ENCODE measurements at places on chromosomes 2 and 18.

GRCh38 chr18:43578706-43579105 is 301.4 kb upstream of the SYT4 start:
- DNase-seq: no peak

DNA sequence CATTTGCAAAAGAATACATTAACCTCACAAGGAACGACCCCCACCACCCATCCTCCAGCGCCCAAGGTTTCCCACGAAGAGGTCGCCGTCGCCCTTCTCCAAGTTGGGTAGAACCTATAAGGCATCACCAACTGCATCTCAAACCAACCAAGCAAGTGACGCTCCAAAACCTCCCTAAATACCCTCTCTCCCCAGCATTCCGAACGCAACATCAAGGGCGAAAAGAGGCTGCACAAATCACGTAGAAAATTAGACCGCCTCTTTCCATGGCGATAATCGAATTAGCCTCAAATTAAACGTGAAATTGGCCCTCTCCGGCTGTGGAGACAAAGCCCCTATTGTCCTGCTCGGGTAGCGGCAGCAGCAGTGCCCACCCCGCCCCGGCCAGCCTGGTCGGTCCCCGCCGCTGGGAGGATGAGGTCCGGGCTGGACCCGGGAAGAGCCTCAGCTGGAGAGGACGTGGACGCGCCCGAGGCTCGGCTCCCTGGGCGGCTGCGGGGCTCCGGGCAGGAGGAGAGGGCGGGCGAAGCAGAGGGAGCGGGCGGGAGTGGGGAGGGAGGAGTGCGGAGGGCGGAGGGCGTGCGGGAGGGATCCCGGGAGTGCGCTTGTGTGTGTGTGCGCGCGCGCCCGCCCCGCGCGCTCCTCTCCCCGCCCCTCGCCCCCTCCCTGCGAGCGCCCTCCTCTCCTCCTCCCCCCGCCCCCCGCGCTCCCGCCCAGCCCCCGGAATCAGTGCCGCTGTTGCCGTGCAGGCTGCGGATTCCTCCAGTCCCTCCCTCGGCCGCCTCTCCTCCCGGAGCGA is at the start of gene SPTBN1:
Gene SPTBN1 (plus strand): TSS at position 765 of the 799 bp plus-strand sequence. CDS start 70,092 bp downstream, outside the sequence.
- DNase-seq: peak; percentile 55

- DNase-seq: no peak
These were observed 115.8 kb upstream of the SERTAD2 start for GRCh38 chr2:64769392-64770044.

GRCh38 chr18:58687871-58688308 is 16.6 kb downstream of the MALT1 start:
- peak; percentile 69 for DNase-seq

- DNase-seq: no peak
These were observed 164.5 kb downstream of the PTH2R start for GRCh38 chr2:208570851-208571763.

DNA sequence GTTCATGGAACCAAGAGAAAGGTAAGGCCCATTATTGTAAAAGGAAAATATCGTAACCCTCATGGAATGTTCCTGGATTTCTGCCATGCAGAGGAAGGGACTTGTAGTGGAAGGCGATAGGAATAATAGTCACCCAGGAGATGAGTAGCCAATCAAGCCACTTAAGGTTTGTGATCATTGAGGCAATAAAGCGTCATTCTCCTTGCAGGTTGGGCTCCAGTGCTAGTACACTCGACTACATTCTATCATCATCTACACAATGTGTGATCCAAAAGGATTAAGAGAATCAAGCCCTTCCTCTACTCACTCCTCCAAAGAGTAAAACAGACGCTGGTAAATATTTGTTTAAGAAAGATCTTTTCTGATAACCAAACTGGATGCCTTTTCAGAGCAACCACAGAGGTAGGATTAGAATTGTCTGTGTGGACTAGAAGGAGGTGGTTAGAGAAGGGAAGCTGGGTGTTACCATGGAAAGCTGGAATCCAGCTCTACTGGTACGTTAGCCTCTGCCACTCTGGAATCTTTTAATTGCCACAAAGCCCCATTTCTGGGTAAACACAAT is 245.7 kb downstream of the IKZF2 start:
- DNase-seq: no peak

DNA sequence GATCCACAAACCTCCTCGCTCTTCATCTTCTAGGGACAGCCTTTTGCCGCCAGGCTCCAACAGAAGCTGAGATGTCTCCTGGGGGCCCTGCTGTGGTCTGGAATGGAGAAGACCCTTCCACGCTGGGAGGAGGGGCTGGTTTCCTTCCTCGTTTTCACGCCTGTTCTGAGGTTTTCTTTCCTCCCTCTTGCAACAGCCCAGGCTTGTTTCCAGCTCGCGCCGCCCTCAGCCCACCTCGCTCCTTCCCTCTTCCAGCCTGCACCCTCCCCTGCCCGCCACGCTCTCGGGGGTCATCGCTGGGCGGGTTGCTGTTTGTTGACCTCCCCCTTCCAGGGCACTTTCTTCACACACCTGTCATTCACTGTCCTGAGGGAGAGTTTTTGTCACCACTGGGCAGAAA is 55.4 kb downstream of the VAPA start:
- no peak for DNase-seq

DNA sequence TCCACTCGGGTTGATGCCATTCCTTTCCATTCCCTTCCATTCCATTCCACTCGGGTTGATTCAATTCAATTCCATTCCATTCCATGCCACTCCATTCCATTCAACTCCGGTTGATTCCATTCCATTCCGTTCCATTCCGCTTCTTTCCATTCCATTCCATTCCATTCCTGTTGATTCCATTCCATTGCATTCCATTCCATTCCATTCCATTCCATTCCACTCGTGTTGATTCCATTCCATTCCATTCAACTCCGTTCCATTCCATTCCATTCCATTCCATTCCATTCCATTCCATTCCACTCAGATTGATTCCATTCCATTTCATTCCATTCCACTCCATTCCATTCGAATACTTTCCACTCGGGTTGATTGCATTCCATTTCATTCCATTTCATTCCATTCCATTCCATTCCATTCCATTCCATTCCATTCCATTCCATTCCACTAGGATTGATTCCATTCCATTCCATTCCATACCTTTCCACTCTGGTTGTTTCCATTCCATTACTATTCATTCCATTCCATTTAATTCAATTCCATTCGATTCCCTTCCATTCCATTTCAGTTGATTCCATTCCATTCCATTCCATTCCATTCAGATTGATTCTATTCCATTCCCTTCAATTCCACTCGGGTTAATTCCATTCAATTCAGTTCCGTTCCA is 1141.8 kb downstream of the RPIA start:
- DNase-seq: no peak

GRCh38 chr18:43013486-43013885 is 102.0 kb downstream of the RIT2 start:
- DNase-seq: no peak

GRCh38 chr18:9825571-9826073 is 60.2 kb upstream of the TXNDC2 start:
- DNase-seq: no peak

GRCh38 chr2:75896779-75897366 is 186.2 kb upstream of the GCFC2 start:
- DNase-seq: peak; percentile 19

DNA sequence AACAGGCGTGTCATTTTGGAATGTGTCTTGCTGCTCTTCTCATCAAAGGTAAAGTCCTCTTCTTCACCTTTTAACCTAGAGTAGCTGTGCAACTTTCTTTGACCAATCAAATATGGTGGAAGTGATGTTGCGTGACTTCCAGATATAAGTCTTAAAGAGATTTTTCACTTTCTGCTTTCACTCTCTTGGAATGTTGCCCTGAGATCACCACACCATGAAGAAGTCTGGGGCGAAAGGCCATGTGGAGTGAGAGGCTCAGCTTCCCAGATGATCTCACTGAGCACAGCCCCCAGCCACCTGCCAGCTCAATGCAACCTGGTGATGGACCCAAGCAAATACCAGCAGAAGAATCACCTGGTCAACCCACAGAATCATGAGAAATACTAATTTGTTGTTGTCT is 7.1 kb upstream of the GALNT3 start:
- DNase-seq: no peak

- no peak for DNase-seq
These were observed 638.6 kb upstream of the SLC39A10 start for GRCh38 chr2:195018462-195018861.

DNA sequence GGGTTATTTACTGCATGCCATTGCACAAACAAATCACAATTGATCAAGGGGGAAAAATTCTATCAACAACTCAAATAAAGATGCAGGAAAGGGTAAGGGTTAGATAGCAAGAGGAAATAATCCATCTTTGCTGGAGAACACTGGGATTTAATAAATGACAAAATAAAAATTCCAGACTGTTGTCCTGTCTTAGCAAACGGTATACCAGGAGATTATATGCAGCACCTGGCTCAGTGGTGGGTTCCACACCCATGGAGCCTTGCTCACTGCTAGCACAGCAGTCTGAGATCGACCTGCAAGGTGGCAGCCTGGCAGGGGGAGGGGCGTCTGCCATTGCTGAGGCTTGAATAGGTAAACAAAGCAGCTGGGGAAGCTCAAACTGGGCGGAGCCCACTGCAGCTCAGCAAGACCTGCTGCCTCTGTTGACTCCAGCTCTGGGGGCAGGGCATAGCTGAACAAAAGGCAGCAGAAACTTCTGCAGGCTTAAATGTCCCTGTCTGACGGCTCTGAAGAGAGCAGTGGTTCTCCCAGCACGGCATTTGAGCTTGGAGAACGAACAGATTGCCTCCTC is 296.5 kb upstream of the THSD7B start:
- no peak for DNase-seq

DNA sequence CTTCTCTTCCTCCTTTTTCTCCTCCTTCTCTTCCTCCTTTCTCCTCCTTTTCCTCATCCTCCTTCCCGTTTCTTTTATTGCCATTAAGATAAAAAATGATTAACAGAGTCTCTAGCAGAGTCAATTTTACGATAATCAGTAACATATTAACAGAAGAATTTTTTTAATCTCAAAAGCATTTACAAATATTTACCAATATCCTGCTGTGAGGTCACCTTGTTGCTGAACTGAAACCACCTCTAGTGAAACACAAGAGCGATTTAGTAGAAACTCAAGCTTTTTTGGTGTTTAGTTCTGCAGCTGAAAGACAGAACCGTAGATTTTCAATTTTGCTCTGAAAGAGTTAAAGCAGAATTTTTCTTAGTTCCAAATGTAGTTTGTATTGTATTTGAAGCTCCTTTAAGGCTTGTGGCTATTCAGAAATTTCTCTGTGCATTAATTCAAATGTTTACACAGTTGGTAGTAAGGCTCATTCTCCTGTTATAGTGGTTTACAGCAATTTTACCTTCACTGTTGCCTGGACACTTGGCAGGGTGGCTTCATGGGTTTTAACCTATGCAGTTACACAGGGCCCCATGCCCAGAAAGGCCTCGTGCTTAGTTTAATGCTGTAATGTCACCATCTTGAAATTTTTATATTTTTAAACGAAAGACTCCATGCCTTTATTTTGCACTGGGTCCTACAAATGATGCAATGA is 1106.6 kb upstream of the FAM98A start:
- no peak for DNase-seq

DNA sequence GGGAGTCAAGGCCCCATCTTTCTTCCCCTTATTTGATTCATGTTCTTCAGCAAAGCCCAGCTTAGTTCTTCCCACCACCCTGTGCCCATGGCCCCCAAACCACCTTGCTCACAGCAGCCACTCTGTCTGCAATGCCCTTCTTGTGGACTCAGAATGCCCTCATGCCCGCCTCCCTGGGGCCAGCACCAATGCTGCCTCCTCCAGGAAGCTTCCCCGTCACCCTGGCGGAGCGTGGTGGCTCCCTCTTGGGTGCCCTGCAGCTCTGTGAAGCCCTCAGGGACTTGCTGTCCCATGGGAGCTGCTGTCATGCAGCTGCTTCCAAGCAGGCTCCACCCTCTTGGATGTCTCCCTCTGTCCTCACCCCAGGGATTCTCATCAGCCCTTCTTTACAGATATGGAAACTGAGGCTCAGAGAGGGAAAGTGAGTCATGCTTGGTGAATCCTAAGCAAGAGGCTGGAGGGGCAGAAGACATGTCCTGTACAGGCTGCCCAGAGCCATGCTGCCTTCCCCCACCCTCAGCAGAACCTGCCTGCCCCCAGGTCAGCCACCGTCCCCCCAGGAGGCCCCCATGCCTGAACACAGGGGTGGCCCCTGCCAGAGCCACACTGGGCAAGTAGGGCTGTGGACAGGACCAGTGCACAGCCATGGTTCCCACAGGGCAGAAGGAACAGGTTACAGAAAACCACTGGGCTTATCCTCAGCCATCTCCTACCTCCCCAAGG is 11.8 kb upstream of the DUSP2 start:
- peak; percentile 53 for DNase-seq

GRCh38 chr2:168490946-168491605 is 35.0 kb downstream of the CERS6 start:
- peak; percentile 58 for DNase-seq

- DNase-seq: no peak
These were observed 105.9 kb downstream of the AGAP1 start for GRCh38 chr2:235599596-235600338.

DNA sequence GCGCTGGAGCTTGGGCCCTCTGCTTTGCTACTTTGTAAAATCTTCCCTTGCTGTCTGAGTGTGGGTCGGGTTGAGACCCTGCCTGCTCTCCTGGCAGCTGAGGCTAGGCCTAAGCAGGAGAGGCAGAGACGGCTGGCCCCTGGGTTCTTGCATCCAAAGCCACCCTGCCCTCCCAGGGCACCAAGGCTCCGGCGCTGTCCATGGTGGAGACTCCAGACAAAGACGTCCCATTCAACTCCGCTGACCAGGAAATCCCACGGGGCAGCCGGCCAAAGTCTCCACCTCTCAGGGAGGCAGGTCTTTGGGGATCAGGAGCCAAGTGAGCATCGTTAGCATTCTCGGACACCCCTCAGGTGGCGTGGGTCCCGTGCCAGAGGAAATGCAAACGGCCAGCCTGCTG is 2.6 kb upstream of the PRLH start:
- DNase-seq: no peak

DNA sequence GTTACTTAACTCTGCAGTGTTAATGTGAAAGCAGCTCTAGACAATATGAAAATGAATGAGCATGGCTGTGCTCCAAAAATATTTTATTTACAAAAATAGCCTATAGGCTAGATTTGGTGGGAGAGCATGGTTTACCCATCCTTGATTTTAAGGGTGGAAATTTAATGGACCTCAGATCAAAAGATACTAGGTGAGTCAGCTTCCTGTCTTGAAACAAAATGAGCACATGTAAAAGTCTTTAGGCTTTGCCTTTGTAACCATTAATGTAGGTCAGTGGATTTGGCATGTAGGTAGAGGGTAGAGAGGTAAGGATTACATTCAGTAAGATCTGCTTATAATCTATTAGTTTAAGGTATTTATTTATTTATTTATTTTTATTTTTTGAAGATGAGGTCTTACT is 72.7 kb downstream of the GREB1L start:
- DNase-seq: no peak

DNA sequence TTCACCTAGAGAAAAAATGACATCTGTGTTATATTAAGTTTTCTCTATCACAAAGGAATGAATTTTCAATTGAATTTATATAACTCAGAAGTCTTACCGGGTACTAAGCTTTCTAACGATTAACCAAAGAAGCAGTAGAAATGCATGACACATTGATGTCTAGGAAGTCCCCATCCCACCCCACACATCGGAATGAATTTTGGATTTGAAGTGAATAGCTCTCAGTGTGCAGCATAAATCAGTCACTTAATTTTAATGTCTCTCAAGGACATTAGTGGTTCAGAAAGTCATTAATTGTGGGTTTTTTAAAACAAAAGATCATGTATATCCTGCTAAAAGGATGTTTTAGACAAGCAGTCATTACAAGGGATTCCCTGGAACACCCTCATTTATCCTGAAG is 141.4 kb upstream of the PIEZO2 start:
- no peak for DNase-seq

All from activated CD4-positive, alpha-beta T cell treated with anti-CD3 and anti-CD28 coated beads for 36 hours (primary cell).